ENCODE measurements at places on chromosomes 2 and 18.

GRCh38 chr2:232502511-232502910 lies 14.9 kb upstream of the ECEL1 start:
- no peak for DNase-seq

DNA sequence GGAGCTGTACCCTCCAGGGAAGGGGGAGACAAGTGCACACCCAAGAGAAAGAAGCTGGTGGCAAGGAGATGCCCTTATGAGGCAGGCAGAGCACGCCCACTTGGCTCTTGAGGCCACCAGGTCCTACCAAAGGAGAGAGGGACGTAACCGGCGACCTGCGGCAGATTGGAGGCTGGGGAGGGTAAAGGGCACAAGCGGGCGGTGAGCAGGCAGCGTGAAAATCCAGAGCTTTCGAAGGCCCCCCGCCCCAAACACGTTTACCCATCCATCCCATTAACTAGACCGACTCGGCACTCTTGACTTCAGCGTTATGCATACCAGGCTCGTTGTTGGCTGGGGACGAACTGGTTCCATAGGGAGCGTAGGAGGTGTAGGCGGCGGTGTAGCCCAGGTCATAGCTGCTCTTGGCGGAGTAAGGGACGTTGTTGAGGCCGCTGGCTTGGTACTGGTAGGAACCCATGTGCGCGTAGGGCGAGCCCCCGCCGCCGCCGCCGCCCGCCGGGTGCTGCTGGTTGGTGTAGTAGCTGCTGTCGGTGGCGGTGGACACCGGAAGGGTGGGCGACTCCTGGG lies 794 bp downstream of the DLX2 start:
- no peak for DNase-seq

- DNase-seq, result no peak
Measured at GRCh38 chr2:215711471-215712034, 275.7 kb upstream of the FN1 start.

- no peak for DNase-seq
Measured at GRCh38 chr2:207142461-207142860, 23.3 kb downstream of the KLF7 start.

- no peak for DNase-seq
Measured at GRCh38 chr18:28438381-28438780, 261.5 kb upstream of the CDH2 start.

- no peak for DNase-seq
Measured at GRCh38 chr2:25304321-25304720, 37.4 kb downstream of the DNMT3A start.

DNA sequence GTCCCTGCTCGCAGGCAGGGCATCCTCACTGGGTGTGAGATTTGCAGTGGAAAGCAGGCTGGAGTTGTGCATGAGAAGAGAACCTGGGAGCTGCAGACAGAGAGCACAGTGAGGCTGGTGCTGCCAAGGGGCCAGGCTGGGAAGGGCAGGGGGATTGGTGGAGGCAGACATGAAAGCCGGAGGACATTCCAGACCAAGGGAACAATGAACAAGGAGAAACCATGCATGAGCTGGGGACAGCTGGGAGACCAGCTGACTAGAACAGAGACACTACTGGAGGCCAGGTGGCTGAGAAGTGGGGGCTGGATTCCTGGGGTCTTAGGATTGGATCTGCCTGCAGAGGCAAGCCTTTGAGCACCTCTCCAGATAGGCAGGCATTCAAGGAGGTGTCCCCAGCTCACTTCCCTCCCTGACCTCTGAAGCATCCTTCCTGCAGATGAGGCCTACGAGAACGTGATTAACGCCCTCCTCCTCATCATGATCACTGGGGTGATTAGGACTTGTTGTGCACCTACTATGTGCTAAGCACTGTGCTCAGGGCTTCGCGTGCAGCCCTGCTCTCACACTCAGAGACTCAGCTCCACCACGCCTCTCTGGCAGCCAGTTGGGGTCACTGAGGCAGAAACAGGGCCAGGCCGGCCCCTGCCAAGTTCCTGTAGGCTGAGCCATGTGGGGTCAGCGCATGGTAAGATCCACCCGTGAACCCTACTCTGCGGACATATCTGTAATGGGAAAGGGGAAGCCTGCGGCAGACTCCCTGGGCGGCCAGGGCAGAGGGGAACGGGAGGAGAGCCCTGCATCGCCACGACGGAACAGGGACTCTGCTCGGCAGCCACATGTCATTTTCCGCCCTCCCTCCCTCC lies 74.8 kb upstream of the SLC66A3 start:
- DNase-seq, result no peak

- no peak for DNase-seq
Measured at GRCh38 chr2:46711156-46711555, 204.4 kb downstream of the MCFD2 start.

DNA sequence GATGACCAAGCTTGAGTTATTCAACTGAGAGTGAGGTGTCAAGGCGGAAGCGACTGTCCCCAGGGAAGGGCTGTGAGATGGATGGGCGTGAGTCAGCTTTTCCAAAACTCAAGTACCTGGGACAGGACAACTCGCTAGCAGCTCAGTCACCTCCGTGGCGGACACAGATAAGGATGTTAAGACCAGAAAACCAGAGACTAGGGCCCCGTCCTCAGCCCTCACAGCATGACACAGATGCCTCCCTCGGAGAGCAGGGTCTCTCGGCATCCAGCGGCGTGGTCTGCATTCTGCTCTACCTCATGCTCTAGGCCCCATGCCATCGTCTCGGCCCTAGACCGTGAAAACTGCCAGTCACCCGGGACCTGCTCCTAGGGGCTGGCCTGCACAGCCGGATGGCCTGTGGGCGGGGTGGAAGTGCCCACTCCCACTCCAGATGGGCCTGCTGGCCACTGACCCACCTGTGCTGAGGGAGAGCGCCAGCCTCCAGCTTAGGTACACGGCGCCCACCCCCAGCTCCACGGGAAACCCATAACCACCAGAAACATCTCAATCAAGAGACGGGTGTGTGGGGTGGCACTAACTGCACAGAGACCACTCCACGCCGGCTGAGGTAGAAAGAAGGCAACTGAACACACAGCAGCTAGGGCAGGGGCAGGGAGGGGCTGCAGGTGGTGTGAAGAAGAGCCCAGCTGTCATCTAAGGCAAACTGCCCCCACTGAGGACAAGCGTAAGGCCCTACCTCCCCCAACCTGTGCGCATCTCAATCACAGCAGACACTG lies 39.8 kb downstream of the ANO7 start:
- no peak for DNase-seq

- no peak for DNase-seq
Measured at GRCh38 chr2:121071034-121071504, 213.9 kb downstream of the TFCP2L1 start.

DNA sequence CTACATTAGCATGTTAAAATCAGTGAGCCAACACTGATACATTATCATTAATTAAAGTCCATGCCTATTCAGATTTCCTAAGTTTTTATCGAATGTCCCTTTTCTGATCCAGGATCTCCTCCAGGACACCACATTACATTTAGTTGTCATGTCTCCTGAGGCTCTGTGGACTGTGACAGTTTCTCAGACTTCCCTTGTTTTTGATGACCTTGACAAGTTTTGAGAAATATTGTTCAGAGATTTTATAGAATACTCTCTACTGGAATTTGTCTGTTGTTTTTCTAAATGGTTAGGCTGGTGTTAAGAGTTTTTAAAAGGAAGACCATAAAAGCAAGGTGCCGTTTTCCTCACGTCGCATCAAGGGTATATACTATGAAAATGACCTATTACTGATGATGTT lies 16.3 kb upstream of the MAPRE3 start:
- no peak for DNase-seq

GRCh38 chr2:121409388-121409787 lies 121.3 kb upstream of the RNU4ATAC start:
- DNase-seq, result no peak
